BJ (cell line): ENCODE measurements at places on chromosomes 6 and 20.

DNA sequence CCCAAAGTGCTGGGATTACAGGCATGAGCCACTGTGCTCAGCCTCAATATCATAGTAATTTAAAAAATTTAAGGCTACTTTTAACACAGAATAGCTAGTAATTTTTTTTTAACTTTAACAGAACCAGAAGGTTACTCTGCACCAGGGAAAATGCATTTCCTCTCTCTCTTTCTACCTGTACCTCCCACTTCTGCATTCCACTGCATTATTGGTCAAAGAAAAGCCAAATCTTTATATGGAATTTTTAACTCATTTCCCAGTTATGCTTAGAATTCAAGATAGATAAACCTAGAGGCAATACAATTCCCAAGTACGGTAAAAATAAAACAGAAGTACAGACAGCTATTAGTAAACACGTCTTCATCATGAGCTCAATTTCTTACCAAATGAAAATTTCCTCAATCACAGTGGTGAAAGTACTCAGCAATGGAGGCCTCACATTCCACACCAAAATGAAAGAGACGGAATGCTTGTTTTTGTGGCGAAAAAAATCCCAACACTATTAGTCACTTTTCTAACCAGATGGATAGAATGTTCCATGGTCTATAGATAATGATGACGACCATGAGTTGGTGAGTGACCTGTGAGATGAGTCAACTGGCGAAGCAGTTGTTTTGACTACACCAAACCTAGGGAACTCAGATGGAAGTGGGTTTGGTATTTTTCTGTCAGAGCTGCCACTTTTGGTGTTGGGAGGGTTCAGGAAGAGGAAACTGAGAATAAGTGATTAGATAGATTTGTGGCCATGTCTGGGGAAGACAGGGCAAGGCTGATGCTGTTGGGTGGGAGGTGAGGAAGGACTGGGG is 104.7 kb upstream of the SGK1 start:
- peak; percentile 98 for DNase-seq

DNA sequence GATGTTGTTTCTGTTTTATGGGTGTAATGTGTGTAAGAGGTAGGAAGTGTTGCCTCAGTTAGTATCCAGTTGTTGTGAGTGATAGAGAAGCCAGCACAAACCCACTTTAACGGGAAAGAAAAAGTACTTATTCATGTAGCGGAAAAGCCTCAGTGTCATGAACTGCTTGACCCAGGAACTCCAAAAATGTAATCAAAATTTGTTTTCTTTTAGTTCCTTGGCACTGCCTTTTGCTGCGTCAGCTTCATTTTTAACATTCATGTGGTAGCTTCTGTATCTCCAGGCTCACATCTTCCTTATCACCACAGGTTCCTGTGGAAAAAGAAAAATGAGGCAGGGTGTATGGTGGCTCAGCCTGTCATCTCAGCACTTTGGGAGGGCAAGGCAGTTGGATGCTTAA is 46.4 kb upstream of the CCDC28A start:
- no peak for DNase-seq

- DNase-seq, result no peak
Observed at GRCh38 chr20:51493346-51493791, 49.1 kb downstream of the NFATC2 start.

DNA sequence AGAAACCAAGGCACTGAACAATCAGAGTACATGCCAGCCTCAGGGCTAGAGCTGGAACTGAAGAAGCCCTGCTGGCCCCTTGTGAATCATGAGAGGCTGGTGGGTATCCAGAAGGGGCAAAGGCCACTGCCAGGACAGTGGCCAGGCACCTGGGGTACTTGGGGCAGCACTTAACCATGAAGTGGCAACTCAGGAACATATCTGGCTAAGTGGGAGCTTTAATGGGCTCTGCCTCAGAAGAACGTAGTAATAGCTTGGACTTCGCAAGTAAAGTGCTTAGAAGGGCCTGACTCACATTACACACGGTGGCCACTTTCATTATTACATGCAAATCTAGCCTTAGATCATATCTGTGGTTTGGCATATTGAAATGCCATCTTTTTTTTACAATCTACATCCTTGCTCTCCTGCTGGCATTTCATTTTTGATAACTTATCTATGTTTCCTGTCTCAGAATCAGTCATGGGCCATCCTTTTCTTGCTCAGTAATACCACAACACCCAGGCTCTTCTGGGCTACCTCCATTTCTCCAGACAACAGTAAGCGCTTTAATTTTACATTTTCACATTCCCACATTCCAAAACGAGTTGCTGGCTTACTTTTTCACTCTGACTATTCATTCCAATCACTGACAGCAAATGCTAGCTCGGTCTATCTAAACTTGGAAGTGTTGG is 21.6 kb downstream of the NAPB start:
- DNase-seq, result no peak

DNA sequence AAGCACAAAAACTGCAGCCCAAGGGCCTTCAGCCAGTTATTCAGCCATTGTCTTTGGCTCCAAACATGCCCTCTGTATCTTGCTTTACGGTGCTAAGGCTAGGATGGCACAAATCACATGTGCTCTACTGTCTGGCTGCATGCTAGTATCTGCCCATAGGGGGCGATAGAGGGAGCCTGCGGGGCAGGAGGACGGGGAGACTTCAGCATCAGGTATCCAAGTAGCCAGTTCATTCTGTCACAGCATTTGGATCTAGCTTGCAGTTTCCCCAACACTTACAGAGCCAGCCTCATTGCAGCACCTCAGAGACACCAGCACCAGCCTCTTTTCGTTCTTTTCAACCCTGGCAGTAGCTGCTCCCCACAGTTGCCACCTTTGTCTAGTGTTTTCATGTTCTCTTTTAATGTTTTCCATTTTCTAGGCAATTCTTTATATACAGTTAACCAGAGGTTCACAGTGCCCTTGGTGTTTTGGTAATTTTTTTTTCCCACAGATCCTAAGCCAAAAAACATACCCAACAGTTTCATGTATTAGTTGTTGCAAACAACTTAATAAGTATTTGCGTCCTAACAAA is 705.9 kb downstream of the PTPRT start:
- no peak for DNase-seq

GRCh38 chr6:108165714-108166663 is at the start of gene NR2E1:
Gene NR2E1, plus strand, starts transcription at chr6:108166022. Its CDS starts 744 bp downstream, at chr6:108166766.
- DNase-seq, result no peak

GRCh38 chr6:100202417-100203194 is 208.6 kb upstream of the MCHR2 start:
- peak; percentile 99 for DNase-seq

DNA sequence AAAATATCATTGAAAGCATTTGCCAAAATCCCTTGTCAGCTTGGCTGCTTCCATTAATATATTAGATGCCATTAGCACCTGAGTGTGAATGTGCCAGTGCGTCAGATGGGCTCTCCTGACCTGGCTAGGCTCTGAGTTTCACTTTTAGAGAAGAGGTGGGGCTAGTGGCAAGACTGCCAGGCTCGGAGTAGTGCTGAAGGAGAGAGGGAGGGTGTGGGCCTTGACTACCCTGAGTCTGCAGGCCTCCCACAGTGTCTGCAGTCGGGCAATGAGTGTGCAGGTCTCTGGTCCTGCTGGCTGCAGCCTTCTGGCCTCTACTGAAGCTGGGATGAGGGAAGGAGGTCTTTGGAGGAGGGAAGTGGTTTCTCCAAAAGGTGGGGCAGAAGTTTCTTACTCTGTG is 34.6 kb upstream of the PNPLA1 start:
- no peak for DNase-seq

- DNase-seq, result no peak
Observed at GRCh38 chr6:116633685-116634084, 17.4 kb downstream of the RSPH4A start.

DNA sequence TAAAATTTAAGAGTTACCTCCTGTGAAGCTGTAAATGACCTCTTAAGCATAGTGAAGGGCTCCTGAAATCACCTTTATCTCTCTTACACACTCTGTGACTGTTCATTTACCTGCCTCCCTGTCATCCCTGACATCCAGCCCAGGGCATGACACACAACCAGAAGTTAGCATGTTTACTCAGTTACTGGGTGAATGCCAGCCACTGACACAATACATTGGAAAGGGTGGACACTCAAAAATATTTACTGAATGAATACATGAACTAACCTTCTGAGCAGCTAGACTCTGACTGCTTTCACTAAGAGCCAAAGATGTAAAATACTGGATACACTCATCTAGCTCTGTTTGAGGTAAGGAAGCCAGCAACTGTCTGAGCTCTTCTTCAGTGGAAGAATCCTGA is 25.3 kb downstream of the SERAC1 start:
- DNase-seq, result peak; percentile 63

GRCh38 chr6:33508935-33509926 is 54.9 kb downstream of the ZBTB9 start:
- DNase-seq, result no peak

DNA sequence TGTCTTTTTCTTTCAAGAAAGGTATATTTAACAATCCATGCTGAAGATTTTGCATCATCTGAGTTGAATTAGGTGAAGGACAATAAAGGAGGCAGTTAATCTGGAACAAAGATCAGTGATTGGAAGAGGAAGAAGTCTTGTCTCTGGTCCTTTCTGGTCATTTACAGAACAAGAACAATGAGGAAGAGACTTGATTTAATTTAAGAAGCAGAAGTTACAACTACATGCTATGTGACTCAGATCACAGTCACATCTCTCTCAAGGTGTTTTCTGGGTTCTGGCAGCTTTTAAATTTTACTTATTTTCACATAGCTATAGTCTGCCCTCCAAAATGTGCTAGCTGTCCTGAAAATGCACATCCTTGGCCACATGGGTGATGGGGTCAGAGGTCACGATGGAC is 53.5 kb upstream of the DEK start:
- DNase-seq, result no peak

- DNase-seq, result no peak
Observed at GRCh38 chr6:166533205-166533824, 53.2 kb downstream of the RAMACL start.

- no peak for DNase-seq
Observed at GRCh38 chr20:12171923-12172524, 254.3 kb downstream of the BTBD3 start.

DNA sequence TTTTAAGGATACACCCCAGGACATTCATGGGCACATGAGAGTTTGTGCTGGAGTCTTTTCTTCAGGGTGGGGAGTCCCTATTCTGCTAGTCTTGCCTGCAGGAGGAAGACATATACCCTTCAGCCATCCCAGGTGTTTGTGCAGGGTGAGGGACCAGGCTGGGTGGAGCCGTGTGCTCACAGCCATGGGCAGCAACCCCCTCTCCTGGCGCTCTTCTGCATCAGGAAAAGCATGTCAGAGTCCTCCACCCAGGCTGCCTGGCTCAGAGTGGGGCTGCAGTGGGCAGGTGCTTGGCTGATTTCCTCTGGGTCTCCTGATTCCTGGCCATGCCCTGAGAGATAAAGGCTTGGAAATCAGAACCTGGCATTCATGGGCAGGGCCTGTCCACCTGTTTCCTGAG is 22.7 kb upstream of the MLN start:
- DNase-seq, result no peak

- DNase-seq, result no peak
Observed at GRCh38 chr6:158080849-158081656, 87.0 kb downstream of the SERAC1 start.

- DNase-seq, result no peak
Observed at GRCh38 chr6:73733791-73734190, 37.8 kb downstream of the CD109 start.

GRCh38 chr6:118509009-118509617 is 39.0 kb upstream of the PLN start:
- DNase-seq, result no peak

DNA sequence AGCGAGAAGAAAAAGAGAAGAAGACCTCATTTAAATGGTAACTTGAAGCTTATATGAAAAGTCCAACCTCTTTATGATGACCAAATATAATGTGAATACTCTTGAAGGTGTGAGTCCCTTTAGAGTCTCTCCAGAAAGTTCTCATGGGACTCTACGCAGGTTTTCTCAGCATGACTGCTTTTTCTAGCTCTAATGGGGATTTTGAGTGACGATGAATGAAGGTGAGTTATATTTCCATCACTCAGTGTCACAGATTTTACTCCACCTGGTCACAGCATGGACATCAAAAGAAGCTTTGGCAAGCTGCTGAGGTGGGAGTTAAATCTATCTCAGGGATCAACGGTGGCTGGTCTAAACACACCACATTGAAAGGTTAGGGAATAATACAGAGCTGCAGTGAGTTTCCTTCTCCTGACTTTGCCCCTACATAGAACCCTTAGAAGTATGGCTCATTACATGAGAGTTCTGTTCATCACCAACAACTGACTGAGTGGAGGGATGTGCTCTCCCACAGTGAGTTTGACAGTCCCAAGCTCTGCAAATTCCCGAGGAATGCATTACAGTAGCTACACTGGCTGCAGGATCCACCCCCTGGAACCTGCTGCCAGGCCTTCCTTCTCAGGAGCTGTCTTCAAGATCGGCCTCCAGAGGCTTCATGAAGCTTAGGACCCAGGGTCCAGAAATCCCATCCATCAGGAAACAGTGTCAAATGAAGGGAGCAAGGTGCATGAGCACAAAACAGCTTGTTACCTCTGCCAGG is 126.8 kb downstream of the FOXC1 start:
- DNase-seq, result no peak

GRCh38 chr20:2524709-2525506 is 11.5 kb upstream of the TMC2 start:
- no peak for DNase-seq

DNA sequence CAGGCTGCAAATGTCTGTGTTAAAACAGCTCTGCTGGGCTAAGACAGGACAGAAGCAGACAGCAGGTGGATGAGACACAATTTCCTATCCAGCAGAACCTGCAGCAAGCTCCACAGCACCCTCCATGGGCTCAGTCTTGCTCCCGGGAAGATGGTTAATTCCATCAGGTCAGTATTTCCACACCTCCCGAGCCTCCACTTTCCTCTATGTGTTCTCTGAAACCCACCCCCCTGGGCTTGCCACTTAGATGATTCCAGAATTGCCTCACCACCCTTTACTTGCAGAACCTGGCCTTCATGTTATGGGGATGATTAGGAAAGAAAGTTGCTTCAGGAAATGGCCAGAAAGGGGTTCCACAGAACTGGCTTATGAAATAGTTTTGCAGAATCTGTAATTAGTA is 43.8 kb downstream of the ERMARD start:
- DNase-seq, result no peak

DNA sequence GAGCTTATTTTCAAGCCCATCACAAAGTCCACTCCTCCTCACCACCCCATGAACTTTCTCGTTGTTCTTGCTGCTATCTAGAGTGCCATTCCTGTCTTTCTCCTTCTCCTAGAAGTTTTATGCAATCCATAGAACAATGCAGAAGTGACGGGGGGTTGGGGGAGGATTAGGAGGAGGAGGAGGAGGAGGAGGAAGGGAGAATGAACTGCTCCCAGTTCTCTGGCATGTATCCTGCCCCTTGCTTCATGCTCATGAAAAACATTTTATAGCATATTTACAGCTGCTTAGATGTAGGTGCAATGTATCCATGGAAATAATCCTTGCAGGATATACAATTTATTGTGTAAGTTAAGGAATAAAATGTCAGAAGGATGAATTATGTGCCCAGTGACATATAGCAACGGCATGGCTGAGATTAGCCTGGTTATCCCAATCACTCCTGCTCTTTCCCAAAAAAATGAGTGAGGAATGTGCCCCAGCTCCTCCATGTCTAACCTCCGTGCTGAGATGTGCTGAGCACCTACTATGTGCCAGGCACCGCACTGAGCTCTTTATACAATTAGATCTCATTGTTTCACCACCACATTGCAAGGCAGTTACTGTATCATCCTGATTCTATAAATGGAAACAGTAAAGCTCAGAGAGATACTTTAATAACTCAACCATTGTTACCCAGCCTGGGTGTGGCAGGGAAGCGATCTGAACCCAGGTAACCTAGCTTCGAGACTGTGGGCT is 41.6 kb upstream of the TFAP2C start:
- no peak for DNase-seq

- DNase-seq, result no peak
Observed at GRCh38 chr6:34928220-34928619, 39.2 kb downstream of the ANKS1A start.

- DNase-seq, result no peak
Observed at GRCh38 chr20:41135187-41135887, 2.0 kb upstream of the PLCG1 start.
